ENCODE measurements at places on chromosomes 7 and 10.

- DNase-seq, result no peak
Observed at GRCh38 chr10:15196021-15196834, 27.7 kb upstream of the NMT2 start.

DNA sequence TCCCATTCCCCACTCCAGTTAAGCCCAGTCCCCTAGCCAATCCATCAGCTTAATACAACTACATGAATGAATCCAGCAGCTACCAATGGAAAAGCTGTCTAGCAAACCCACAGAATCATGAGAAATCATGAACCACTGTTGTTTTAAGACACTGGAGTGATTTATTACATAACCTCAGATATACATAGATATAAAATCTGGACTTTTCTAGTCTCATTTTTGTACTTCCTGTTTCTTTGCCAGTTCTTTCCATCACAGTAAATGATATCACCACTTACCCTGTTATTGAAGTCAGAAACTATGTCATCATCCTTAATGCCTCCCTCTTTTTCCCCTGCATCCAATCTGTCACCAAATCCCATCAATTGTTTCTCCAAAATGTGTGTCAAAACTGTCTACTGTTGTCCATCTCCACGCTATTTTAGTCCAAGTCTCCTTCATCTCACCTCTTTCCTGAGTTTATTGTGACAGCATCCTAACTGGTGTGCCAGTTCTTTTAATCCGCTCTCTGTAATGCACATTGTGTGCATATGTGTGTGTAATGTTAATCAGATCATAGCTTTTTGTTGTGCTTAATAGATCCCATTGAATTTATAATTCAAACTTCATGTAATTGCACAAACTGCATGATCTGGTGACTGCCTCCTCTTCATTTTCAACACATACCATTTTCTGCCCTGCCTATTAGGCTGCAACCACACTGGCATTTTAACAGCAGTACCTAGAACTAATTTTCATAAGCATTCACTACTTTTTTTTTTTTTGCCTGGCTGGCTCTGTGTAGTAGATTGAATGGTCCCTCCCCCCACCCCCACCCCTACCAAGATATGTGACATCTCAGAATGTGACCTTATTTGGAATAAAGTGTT, 56.0 kb downstream of the MKLN1 start:
- DNase-seq, result no peak

DNA sequence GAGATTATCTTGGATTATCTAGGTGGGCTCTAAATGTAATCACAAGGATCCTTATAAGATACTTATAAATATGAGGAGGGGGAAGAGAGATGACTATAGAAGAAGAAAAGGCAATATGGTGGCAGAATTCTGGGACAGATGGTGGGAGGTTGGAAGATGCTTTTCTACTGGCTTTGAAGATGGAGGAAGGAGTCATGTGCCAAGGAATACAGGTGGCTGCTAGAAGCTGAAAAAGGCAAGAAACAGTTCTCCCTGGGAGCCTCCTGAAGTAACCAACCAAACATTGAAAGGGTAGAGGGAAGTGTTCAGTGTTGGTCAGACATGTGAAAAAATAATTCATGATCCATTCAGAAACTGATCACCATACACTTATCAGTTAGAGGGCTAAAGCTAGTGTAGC, 213.3 kb downstream of the WDR11 start:
- DNase-seq, result no peak

DNA sequence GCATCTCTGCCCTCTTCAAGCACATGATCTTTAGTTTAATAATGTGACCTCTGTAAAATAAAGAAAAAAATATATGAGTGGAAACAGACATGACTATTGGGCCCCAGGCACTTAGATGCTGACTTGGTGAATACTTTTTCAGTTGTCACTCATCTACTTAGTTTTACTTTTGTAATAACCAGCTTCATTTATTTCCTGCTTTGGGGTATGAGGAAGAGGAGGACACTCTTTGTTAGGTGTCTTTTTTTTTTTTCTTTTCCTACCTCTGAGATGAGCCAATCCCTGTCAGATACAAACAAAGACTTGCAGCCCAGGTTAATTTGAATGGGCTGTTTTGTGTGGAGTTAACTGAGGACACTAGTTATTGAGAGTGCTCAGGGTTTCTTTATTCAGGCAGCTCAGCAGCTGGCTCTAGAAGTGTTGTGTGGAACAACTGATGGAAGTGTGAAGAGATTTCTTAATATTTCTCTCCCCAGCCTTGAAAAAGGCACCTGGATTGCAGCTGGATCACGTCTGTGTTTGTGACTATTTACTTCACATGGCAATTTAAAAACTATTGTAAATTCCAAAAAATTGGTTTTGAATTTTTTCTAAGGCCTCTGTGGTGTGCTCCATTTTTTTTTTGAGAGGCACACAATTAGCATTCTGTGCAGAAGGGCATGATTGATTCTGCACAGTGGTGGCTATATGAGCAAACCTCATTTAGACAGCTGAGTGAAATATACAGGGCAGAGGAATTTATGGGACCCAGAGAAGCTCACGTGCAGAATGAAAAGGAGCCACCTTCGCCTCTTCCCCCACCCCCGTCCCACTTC, 333.8 kb downstream of the LRMDA start:
- no peak for DNase-seq

GRCh38 chr7:2541291-2542010, 13.9 kb downstream of the BRAT1 start:
- no peak for DNase-seq

GRCh38 chr7:38060116-38060515, 117.9 kb upstream of the STARD3NL start:
- no peak for DNase-seq

DNA sequence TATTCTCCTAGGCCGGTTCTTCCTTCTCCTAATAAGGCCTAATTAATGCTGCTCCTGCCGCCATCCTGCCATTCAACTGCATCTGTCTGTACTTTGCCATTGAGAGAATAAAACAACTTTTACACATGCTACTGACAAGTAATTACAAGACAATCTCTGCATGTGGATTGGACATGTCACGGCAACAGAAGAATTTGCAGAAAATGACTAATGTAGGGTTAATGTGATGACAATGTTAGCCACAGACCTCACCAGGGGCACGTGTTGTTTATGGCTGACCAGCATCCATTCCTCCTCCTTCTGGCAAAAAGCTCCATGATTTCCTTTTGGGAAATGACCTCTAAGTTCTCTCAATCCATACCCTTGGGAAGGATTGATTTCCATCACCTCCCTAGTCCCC, 58.0 kb downstream of the NEBL start:
- DNase-seq, result no peak

DNA sequence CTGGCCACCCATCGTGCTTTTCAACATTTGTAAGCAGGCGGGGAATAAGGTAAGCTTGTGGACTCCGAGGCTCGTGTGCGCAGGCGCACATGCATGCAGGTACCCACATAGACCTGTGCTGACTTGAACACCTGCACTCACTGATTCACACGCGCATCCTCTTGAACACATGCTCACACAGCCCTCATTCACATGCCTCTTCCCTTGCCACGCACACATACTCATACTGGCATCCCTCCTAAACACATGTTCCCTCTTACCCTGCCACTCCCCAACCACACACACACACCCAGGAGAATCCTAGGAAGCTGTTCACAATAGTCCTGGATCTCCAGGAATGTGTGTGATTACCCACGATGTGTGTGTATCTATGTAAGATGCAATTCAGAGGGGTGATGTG, 44.1 kb upstream of the LBX1 start:
- DNase-seq, result no peak

DNA sequence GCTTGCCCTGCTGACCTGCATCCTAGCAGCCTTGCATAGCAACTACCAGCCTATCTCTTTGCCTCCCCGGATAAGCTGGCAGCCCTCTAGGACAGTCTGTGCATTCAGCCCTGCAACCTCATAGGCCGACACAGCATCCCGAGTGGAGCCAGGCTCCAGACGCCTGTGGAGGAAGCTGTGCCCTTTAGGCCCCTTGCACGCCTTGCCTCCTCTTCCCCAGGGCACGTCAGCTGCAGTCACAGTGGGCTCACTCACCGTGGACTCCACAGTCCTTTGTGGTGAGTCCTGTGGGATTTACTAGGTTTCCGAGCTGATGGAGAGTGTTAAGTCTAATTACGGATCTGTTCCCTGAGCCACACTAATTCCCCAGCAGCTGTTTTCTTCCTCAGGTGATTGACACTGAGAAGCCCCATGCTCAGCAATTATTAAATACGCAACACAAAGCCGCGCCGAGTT, 540.0 kb downstream of the TCERG1L start:
- DNase-seq, result no peak

DNA sequence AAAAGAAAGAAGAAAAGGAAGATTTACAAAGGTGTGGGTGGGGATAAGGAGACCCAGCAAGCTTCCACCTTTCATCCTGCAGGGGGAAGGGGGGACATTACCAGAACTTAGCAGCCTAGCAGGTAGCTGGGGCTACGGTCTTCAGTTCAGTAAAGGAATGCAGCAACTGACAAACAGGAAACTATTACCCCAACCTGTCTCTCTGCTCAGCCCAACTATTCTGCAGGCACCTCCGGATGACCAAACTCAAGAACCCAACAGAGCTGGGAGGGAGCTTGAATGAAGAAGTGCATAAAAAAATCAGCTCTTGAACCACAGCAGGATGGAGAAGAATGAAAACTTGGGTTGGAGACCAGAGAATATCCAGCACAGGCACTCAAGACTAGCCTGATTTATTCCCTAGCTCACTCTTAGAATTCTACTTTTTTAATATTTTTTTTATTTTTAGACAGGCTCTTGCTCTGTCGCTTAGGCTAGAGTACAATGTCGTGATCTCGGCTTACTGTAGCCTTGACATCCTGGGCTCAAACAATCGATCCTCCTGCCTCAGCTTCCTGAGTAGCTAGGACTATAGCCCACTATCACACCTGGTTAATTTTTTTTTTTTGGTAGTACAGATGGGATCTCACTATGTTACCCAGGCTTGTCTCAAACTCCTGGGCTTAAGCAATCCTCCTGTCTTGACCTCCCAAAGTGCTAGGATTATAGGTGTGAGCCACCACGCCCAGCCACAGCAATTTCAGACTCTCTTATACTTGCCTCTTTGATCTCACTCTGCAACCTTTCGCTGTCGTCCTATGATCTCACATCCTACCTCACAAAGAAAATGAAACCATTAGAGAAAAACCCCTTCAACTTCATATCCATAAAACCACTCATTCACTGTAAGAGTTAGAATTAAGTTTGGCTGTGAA, 18.5 kb upstream of the C10orf67 start:
- no peak for DNase-seq

- DNase-seq, result no peak
Observed at GRCh38 chr7:43792471-43793150, 34.1 kb downstream of the BLVRA start.

DNA sequence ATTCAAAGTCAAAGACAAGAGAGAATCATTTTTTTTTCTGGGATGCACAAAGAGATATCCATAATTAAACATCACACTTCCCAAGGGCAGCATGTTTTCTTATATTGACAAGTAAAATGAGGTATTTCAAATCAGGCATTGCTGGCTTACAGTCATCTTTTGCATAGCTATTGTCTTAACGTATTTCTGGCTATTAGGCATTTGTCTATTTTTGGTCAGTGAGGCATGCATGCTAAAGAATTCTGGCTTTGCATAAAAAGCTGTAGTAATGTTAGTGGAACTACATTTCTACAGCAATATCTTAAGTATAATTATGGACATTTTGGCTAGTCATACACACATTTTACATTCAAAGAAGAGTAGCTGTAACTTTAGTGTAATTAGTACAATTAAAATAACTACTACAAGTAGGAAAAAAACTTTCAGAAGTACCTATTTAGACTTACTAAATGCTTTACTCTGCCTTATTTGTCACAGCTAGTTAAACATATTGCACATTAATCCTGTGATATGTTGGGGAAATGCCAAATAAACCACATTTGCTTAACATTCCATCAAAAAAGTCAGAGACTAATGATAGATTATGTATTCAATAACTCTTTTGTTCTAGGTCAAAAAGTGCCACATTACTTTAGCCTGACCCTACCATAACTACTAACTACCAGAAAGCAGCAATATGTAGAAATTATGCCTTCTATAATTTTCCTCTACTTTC, 76.4 kb downstream of the RELN start:
- DNase-seq, result no peak

GRCh38 chr7:36600869-36601530, 123.3 kb downstream of the AOAH start:
- DNase-seq, result no peak

DNA sequence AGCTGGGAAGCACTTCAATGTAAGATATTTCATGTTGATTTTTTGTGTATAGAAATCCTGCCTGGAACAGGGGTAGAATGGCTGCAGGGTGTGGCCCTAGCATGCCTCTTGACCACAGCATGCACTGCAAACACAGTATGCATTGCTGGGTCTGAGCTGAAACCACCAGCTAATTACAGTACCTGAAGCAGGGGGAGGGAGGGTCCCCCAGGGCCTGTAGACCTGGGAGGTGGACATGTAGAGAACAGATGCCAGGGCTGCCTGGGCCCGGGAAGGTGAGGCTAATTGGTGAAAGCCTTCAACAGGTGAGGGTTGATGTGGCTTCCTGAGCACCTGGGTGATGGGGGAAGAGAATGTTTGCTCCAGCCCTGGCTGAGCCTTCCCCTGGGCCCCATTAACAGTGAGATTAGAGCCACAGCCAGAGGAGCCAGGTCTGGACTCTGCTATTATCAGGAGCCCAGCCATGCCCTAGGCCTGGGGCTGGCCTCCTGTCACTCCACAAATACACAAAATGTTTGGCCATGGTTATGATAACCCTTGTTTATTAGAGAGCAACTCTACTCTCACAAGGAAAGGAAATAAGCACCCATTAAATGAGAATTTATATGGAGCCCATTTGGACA, 83.3 kb downstream of the PLXNA4 start:
- DNase-seq, result no peak

DNA sequence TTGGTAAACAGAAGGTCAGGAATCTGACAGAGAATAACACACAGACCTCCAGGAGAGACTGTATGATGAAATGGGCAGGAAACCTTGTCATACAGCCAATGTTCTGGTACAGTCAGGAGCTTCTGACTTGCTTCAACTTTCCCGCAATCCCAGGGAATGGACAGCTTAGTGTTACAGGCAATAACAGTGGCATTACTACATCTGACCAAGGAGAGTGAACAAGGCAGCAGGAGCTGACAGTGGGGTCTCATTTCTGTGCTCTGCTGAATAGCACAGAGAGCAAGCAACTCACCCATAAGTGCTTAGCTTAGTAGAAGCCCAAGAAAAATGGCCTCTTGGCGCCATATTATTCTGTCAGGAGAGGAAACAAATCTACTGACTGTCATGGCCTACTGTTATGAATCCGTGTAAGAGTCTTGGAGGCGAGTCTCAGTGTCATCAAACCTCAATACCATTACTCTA, 186.2 kb upstream of the MTPN start:
- no peak for DNase-seq

- DNase-seq, result no peak
Observed at GRCh38 chr7:91358303-91358702, 94.1 kb downstream of the FZD1 start.

GRCh38 chr10:35386594-35387174, 50.4 kb downstream of the CCNY start:
- DNase-seq, result no peak

Data from smooth muscle cell of the brain vasculature (primary cell).